K562 (cell line): ENCODE measurements at places on chromosomes 4 and X. TPM values are rescaled to one million over a fixed set of nuclear protein-coding genes. Genes with fewer than 3 reads are reported as not detected.

DNA sequence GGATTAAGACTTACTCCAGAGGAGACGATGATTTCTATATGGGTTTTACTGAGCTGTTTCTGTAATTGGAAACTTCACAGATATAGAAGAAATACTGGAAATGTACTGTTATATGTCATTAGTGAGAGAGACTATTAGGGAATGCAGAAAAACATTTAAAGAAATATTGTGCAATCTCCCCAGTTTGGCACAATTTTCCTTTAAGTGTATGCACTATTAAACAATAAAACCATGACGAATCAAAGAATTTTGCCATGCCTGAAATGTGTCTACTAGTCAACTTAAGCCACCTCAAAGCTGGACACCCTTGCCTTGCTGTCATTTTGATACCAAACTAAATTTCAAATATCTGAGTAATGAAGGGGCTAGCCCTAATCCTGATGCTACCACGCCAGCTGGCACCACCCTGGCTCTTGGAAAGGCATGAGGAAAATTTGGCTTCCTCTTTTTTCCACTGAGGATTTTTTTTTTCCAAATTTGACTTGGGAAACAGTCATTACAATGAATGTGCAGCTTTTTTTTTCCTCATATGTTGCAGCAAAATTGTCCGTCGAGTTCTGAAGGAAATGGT is 36.1 kb downstream of the MTTP start:
- H3K4me1 ChIP-seq = no peaks in the 10 kb centered on the region
- no peak overlapping the region for H3K4me3 ChIP-seq
- no peak for DNase-seq
- H3K27ac ChIP-seq = no peak overlapping the region

DNA sequence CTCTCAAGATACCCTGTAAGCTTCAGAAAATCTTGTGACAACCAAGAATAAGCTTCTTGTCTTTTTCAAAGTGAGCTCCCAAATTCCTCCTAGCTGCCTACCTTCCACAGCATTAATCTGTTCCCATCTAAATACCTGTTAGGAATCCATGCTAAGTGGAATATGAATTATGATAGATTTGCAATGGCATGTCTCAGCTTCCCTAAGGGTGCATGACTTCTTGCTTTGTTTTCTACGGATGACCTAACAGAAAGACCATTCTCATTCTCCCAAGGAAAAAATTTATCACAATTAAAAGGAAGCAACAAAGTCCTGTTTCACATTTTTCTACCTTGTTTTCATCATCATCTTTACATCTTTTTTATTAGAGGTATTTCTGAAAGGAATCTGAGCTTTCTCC is 532.7 kb downstream of the GRXCR1 start:
- no peak overlapping the region for H3K27ac ChIP-seq
- no peak for DNase-seq
- H3K36me3 ChIP-seq = no peaks in the 10 kb centered on the region
- no peak overlapping the region for H3K4me3 ChIP-seq

SLC9B1 gene
- total RNA-seq = 0.42 and 0.78 TPM in 2 replicates

DNA sequence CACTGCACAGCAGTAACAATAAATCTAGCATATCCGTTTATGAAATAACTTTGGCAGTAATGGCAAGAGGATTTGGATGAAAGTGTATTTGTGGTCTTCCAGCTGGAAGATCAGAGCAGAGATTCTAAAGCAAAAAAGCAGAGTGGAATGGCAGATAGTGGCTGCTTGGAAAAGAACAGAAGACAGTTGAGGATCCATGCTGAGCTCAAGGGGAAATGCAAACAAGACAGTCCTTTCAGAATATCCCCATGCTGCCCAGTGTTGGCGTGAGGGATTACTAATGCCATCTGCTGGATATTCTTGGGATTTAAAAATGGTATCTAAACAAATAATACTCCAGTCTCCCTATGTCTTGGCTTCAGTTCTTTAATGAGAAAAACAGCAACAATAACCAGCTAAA is 629.1 kb upstream of the ATOH1 start:
- H3K4me3 ChIP-seq = no peak overlapping the region
- peak; percentile 3 for DNase-seq
- H3K4me1 ChIP-seq = no peaks in the 10 kb centered on the region
- H3K27ac ChIP-seq = no peak overlapping the region
- no peaks in the 10 kb centered on the region for H3K36me3 ChIP-seq

- H3K27ac ChIP-seq = no peak overlapping the region
- peaks cover 82% of the 10 kb centered on the region for H3K27me3 ChIP-seq
- DNase-seq = no peak
- no peak overlapping the region for H3K4me3 ChIP-seq
- H3K4me1 ChIP-seq = no peaks in the 10 kb centered on the region
Measured at GRCh38 chr4:3484057-3484973, 21.2 kb downstream of the DOK7 start.

OTUD6A gene
- not detected in 2 replicates for total RNA-seq

GRCh38 chr4:168197926-168198325 is 105.6 kb downstream of the ANXA10 start:
- no peak overlapping the region for H3K27ac ChIP-seq
- H3K36me3 ChIP-seq = no peaks in the 10 kb centered on the region
- H3K27me3 ChIP-seq = no peaks in the 10 kb centered on the region
- DNase-seq = no peak
- no peak overlapping the region for H3K4me3 ChIP-seq
- H3K4me1 ChIP-seq = no peaks in the 10 kb centered on the region

DNA sequence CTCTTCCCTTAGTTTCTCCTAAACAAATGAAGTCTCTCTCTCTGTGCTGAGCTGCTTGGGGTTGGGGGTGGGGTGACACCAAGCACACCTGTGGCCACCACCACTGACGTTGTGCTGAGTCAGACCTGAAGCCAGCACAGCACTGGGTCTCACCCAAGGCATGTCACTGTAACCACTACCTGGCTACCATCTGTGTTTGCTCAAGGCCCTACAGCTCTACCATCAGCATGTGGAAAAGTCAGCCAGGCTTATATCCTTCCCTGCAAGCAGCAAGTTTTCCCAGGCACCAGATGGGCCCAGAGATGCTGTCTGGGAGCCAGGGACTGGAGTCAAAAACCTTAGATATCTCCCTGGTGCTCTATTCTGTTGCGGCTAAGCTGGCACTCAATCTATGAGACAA is 6.9 kb downstream of the CXCL10 start:
- H3K4me3 ChIP-seq = no peak overlapping the region
- peaks cover under 1% of the 10 kb centered on the region for H3K4me1 ChIP-seq
- no peak for DNase-seq
